ENCODE measurements at places on chromosomes 5 and 9.

DNA sequence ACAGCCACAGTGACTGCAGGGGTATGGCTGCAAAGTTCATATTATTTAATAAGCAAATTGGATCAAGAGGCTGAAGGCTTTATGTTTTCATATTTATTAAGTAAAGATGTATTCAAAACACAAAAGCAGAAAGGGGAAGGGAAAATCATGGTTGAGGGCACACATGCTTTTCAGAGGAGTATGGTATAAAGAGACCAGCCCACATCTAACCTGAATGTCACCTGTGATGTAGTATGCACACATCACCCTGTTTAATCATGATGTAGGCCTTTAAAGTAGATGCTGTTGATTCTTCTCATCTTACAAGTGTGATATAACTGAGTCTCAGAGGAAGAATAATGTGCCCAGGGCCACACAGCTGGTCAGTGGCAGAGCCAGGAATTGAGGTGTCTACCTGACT lies 211.8 kb downstream of the DCP2 start:
- no peak for DNase-seq

DNA sequence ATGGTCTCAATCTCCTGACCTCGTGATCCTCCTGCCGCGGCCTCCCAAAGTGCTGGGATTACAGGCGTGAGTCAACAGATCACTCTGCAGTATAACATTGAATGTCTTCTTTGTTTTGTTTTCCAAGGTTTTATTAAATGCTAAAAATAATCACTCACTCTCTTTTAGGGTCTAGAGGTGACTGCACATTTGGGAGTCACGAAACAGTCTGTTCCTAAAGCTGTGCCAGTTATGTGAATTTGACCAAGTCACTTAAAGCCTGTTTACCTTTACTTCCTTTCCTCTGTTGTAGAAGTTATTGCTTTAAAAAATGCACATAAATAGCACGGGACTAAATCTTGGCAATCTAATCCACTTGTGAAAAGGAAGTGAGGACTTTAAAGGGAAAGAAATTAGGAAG lies 304.9 kb upstream of the PTGER4 start:
- DNase-seq, result no peak

DNA sequence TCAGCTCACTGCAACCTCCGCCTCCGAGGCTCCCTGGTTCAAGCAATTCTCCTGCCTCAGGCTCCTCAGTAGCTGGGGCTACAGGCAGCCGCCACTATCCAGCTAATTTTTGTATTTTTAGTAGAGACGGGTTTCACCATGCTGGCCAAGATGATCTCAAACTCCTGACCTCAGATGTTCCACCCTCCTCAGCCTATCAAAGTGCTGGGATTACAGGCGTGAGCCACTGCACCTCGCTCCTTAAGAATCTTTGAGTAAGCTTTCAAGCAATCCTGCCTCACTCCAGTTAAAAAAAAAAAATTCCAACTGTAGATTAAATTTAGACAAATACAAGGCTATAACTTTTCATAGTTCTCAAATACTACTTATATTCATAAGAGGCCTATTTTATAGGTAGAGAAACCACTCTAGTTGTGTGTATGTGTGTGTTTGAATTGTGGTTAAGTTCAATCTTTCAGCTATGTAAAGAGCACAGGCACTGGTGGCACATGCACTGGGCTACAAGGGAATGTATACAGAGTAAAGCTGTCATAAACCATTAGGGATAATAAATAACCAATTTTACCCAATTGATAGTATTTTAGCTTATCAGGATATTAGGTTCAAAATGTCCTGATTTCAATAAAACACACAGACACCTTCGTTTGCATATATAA lies 50.6 kb upstream of the RAPGEF6 start:
- DNase-seq, result no peak

DNA sequence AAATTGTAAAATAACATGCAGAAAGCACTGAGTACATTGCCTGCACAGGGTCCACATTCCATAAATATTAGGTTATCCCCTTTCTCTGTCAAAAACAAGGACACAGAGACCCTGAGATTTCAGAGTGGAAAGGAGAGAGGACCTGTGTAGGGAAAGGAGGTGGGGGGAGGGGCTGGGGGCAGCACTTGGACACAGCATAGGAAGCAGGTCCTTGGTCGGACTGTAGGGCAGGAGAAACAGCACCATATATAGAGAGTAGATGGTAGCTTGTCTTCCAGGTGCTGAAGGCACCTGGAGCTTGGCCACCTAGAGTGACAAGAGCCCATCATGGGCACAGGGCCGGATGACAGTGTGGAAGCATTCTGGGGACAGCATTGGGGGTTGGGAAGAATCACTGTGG lies 2.4 kb downstream of the TPM2 start:
- DNase-seq, result no peak

DNA sequence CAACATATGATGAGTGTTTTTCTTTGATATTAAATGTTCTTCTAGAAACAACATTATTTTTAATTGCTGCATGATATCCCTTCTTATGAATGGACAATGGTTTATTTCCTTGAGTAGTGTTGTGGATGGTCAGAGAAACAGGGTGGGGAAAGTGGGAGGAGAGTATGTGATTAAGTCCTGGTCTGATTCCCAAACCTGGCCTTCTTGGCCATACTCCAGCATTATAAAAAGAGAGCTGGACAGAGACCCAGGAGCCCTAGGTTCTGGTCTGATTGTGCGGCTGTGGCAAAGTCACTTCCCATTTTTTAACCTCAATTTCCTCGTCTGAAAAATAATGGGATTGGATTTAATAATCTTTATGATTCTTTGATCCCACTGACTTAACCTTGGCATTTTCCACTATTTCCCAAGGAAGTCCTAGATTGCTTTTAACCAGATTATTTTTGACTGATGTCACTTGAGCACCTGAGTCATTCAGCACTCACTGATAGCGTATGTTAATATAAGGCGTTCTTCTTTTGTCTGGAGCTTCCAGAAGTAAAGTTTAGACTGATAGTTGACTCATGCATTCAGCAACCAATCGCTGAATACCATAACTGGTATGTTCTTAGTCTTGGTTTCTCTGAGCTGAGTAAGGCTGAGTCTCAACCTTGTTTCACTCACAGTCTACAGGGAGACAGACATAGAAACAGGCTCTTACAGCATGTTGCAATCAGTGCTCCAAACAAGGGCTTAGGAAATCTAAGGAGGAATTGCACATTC lies 26.2 kb downstream of the OSMR start:
- DNase-seq, result no peak

GRCh38 chr5:128350705-128351104 lies 187.3 kb downstream of the FBN2 start:
- no peak for DNase-seq

GRCh38 chr9:116673375-116673774 lies 13.7 kb upstream of the TRIM32 start:
- no peak for DNase-seq

- DNase-seq, result no peak
Measured at GRCh38 chr9:32782476-32783167, 718 bp upstream of the TMEM215 start.

DNA sequence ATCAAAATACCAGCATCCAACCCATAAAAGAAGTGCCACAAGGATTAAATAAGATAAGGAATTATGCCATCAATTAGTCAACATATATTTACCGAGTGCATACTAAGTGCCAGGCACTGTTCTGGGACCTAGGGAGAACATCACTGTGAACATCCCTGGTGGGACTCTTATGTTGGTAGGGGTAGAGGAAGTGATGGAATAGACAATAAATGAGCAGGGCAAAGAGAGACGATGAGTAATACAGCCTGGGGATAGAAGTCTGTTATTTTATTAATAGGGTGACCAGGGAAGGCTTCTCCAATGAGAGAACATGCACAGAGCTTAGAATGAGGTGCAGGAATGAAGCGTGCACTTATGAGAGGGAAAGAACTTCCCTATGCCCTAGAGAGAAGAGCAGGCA lies 47.4 kb upstream of the VLDLR start:
- DNase-seq, result no peak

DNA sequence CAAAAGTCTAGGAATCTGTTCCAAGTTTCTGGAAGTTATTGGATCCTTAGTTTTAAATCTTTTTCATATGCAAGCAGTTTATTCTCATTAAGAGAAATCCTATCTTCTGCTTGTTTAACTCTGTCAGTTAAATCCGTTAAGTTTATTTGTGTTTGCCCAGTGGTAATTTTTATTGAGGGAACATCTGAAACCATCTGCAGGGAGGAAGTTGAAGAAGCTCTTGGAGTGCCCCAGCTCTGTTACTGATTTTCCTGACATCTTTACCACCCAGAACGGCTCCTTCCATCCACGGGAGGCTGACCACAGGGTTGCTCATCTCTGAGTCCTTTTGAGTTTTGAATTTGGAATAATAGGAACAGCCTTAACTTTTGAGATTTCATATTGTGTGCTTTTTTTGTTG lies 99.9 kb upstream of the ZNF618 start:
- DNase-seq, result no peak

- no peak for DNase-seq
Measured at GRCh38 chr5:33205727-33206410, 234.9 kb upstream of the TARS1 start.

GRCh38 chr5:112024769-112025168 lies 267.8 kb upstream of the NREP start:
- no peak for DNase-seq

DNA sequence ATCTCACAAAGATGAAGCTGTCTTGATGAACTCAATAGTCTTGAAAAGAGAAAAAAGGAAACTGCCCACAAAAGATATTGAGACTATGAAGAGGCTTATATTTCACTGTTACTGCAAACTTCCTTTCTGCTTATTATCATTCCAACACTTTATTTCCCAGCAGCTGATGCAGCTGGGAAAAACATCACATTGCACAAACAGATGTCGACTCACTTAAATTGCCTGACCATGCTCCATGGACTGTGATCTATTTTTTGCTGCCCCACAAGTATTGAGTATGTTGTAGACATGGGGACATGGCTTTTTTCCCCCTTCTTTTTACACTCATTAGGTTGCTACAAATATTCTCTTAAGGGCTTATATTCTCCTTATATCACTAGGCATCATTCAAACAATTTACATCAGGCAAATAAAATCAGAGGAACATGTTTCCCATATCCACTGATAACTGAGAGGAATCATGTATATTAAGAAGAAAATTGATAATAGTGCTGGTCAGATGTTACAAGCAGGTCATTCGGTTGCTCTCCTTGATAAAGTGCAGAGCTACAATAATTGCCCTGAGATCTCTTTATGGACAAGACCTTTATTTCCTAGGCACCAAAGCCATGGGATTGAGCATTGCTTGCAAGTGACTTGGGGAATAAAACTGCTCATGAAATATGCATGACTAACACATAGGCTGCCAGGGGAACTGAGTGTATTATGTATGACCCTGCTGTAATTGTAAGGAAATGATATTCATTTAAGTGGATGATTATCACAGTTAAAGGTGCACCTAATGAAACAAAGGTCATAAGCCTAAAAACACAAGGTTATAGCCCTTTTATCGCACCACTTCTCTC lies 509.9 kb downstream of the ZNF608 start:
- DNase-seq, result no peak

DNA sequence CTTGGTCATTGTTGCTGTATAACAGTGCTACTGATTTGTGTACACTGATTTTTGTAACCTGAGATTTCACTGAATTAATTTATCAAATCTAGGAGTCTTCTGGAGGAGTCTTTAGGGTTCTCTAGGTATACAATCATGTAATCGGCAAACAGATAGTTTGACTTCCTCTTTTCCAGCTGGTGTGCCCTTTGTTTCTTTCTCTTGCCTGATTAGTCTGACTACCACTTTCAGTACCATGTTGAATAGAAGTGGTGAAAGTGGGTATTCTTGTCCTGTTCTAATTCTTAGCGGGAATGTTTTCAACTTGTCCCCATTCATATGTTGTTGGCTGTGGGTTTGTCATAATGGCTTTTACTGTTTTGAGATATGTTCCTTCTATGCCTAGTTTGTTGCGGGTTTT lies 24.7 kb upstream of the RANBP6 start:
- no peak for DNase-seq

GRCh38 chr5:52043137-52043536 lies 659.9 kb downstream of the ISL1 start:
- DNase-seq, result no peak

GRCh38 chr9:100064872-100065581 lies 33.8 kb downstream of the ERP44 start:
- no peak for DNase-seq

DNA sequence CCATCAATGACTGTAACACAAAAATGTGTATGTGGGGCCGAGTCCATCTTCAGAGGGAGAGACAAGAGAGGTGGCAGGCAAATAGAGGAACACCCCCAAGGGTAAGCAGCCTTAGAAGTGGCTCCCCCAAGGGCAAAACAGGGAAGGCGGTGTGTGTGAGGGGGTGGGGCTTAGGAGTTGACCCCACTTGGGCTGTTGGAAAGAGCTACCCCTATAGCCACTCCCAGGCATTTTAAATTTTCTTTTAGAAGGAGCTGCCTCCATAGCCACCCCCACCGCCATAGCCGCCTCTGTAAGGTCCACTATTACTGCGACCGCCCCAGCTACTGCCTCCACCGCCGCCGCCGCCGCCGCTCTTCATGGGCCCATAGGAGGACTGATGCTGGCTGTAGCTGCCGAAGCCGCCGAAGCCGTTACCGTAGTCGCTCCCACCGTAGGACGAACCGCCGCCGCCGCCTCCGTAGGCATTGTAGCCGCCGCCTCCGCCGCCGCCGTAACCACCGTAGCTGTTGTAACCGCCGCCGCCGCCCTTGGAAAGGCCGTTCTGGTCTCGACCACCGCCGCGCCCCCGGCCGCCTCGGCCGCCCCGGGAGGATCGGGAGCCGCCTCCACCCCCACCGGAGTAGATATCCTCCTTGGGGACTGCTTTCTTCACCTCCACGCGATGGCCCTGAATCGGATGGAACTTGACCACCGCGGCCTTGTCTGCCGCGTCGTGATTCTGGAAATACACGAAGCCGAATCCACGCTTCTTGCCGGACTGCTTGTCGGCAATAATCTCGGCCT lies 1.1 kb downstream of the HNRNPA0 start:
- no peak for DNase-seq

DNA sequence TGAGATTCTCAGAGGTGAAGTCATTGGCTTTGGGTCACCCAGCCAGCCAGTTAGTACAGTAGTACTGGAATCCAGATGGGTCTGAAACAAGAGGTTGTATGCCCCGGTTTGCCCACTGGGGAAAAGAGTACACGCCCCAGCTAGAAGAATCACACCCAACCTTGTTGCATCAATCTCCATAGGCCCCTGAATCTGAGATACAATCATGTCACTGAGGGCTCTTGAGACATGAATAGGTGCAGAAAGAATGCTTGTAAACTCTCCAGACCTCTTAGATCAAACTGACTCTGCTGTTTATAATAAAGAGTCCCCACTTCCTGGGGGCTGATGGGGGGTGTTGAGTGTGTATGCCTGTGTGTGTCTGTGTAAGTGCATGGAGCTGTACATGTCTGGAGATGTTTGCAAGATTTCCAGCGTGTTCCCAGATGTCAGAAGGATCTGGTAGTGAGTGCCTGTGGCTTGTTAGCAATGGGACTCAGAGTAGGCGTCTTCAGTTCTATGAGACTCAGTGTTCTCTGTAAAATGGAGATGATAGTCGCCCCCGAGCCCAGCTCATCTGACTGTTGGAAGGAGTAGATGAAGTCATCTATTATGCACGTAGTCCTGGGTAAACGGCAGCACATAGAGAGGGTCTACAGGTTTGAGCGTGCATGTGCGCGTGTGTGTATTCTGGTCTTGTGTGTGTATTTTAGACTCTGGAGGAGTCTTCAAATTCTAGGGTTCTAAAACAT lies 48.2 kb downstream of the COL27A1 start:
- no peak for DNase-seq

GRCh38 chr9:34603610-34604231 lies 8.2 kb downstream of the RPP25L start:
- no peak for DNase-seq

- DNase-seq, result no peak
Measured at GRCh38 chr5:75010838-75011237, 41.5 kb downstream of the GCNT4 start.

Measured in thymus (tissue), 14 donors.